ENCODE measurements at places on chromosomes 5 and 9.

DNA sequence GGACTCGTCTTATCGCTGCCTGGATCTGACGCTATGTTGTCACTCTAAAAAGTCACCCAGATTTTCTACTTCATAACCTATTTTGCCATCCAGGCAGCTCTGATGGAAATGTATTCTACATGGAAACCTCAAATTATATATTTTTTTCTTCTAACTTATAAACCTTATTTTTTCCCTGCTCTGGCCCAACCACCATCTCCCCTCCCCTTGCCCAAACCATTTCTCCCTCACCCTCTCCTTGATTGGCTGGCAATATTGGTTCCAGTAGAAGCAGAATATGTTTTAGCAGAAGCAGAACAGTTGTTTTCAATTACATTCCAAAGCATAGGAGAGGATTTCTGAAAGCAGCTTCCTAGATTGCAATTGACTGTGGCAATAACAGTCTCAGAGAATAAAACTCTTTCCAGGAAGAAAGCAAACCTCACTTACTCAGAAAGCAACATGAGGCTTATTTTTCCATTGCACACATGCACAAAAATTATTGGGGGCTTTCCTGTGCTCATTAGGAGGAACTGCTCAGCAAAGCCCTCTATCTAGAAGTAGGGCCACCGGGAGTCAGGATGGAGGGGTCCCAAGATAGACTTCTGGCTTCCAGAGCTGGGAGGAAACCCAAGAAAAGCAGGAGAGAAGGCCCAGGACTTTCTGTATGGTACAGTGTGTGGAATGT, 191.8 kb downstream of the ESM1 start:
- DNase-seq = no peak

DNA sequence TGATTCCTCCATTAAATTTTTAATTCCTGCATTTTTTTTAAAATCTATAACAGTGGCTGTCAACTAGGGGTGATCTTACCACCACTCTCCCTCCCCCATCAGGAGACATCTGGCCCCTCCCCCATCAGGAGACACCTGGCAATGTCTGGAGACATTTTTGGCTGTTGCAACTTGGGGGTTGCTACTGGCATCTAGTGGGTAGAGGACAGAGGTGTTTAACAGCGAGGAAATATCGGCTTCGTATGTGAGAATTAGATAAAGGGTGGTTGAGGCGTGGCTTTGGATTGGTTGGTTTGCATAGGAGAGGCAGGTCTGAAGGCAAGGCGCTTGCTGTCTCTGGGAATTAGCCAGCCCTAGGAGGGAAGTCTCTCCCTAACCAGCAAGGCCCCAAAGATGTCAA, 10.5 kb downstream of the CDHR2 start:
- no peak for DNase-seq

DNA sequence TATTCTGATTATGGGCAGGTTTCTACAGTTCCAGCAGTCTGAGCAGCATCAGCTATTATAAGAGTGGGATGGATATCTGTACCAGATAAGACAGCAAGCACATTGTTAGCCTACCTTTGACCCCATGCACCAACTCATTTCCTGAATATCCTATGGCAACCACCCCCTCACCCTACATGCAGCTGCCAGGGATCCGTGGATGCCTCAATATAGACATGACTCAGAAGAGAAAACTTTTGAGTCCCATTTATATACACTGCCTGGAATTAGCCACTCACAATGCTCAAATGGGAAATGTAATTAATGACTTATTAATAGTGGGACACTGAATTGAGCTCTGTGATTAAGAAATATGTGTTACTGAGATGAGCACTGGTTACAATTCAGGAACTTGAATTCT, 124.4 kb downstream of the SSBP2 start:
- no peak for DNase-seq

DNA sequence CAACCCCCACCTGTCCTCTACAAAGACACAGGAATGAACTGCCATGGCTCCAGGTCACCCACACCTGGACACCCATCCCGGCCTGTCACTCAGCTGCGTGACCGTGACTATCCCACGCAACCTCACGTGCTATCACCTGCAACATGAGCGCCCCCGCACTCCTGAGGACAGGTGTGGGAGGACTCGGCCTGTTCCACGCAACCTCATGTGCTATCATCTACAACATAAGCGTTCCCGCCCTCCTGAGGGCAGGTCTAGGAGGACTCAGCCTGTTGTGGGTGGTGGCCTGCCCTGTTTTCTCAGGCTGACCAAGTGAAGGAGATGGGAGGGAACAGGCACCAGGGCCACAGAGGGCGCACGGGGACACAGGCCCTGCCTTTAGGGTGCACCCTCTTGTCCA, 4.1 kb downstream of the QSOX2 start:
- no peak for DNase-seq

DNA sequence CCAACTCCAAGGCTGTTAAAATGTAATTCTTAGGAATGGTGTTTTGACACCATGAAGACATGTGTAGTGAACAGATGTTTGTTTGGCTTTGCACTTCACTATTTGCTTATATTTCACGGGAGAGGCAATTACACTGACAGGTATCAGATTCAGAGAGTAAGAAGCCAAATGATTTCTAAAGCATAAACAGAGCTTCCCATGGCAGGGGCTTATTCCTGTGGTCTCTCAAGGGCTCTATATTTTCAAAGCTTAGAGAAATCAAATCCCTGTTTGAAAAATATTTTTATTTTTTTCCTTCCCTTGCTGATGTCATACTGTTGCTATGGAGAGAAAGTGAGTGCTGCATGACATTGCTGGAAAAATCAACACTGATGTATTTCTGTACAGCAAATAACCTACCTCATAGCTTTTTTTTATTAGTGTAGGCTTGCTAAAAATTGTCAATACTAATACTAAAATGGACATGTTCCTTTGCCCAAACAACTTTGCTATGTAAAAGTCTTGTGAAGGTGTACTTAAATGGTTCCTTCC, 161.4 kb downstream of the GIN1 start:
- DNase-seq = no peak

- no peak for DNase-seq
Observed at GRCh38 chr9:76835571-76836283, 70.2 kb downstream of the PRUNE2 start.

- DNase-seq = no peak
Observed at GRCh38 chr5:9339206-9339818, 206.6 kb downstream of the SEMA5A start.

- no peak for DNase-seq
Observed at GRCh38 chr5:146441896-146442295, 5.2 kb upstream of the TCERG1 start.

DNA sequence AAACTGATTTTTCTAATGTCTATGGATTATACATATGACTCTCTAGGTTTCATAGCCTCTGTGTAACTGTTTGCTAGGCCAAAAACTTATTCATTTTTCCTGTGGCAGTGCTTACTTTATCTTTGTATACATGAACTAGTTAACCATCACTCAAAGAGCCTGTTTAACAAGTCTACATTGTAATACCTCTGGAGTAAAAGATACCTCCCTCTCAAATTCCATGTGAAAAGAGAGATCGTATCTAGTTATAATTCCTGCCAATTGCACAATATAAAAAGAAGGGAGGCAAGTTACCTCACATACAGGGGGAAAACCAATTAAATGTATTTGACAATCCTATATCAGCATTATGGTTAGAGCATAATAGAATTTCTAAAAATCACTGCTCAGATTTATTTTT, 271.9 kb upstream of the ST8SIA4 start:
- DNase-seq = no peak

GRCh38 chr9:133968428-133968827, 23.7 kb downstream of the VAV2 start:
- DNase-seq = no peak

DNA sequence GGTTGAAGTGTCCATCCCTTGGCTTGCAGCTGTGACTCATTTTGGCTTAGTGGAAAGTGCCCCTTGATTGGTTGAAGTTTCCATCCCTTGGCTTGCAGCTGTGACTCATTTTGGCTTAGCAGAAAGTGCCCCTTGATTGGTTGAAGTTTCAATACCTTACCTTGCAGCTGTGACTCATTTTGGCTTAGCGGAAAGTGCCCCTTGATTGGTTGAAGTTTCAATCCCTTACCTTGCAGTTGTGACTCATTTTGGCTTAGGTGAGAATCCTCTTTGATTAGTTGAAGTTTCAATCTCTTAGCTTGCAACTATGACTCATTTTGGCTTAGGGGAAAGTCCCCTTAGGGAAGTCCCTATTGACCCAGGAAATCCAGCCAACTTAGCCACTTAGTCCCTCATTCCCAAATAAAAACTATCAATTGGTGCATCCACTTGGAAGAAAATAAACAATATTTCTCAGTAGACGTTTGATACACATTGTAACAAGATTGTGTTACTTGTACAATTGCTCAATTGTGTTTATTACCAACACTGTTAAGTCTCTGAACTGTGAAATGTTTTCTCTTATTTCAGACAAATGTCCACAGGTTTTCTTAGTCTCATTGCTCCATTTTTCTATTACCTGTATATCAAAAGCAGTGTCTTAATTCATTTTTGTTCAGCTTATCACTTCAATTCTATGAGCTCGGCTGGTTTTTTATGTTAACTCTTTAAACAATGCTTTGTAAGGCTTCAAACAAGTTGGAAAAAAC, 2308.8 kb upstream of the ACO1 start:
- no peak for DNase-seq

DNA sequence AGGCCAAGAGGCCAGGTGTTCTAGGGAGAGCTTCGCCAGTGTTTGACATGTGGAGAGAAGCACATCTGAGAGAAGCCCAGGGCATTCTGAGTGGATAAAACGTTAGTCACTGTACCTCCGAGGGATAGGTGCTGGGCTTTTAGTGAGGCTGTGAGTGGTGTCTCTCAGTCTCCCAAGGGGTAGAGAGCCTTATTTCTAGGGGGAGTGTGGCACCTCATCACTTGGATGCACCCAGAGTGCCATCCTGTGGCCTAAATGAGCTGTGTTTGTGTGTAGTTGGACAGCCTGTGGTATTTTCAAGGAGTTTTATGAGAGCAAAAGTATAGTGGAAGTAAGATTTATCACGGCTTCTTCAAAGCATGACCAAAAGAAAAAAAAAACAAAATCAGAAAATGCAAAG, 1046.9 kb upstream of the WWC1 start:
- DNase-seq = no peak

DNA sequence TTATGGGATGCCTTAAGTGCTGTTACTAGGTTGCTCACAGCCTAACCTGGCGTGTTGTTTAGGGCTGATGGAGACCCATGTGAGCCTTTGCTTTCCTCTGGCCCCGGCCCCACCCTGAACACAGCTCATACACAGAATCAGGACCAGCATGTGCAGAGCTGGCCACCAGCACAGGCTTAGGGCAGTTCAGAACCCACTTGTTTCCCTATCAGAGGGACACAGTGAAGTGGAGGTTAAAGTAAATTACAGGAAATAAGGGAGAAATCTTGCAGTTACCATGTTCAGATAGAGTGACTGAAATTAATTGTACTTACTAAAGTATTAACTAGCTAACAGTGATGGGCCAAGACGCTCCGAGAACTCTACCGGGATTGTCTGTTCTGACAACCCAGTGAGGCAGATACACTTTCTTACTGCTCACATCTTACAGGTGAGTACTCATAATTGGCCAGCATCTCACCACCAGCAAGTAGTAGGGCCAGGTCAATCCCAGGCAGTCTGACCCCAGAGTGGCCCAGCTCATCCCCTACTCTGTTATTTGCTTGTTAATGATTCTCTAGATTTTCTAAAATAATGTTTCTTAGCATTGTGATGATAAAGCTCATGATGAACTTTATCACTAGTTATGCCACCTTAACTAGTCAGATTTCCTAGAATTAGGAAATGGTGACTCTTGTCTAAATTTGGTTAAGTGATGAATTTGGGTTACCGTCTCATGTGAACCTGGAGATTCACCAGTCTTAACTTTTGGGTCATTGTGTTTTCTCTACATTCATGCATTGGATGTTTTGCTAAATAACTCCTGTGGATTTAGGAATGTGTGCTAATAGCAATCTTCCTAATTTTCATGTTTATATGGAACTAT, 15.4 kb downstream of the CCT5 start:
- DNase-seq = no peak

DNA sequence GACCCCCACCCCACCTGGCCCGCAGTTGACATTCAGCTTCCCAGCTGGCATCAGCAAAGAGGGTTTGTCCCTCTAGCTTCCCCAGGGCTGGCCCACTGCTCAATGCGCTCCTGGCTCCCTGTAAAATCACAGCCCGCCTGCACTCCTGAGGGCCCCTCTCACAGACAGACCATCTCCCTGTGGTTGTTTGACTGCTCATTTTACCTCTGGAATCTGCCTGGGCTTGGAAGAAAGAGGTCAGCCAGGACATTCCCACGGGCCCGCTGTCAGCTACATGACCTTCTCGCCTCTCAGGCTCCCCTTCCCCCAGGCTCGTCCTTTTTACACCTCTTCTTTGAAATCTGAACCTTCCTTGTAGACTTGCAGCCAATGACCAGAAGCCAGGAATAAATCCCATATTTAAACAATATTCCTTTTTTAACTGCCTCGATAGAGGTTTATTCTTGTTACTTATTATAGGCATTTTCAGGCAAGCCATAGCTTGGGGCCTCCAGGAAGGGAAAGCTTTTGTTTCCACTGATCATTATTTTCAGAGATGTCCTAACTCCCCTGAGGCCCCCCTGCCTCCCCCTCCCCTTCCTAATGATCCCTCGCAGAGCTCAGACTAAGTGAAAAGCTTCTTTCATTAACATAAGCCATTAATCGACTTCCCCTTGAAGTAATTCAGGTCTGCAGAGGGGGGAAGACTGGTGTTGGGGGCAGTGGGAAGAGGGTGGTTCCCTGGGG, 76.3 kb upstream of the IQGAP2 start:
- no peak for DNase-seq

GRCh38 chr9:115364991-115365390, 247.0 kb upstream of the TNC start:
- DNase-seq = no peak

- DNase-seq = no peak
Observed at GRCh38 chr5:14545862-14546261, 35.7 kb upstream of the OTULINL start.

DNA sequence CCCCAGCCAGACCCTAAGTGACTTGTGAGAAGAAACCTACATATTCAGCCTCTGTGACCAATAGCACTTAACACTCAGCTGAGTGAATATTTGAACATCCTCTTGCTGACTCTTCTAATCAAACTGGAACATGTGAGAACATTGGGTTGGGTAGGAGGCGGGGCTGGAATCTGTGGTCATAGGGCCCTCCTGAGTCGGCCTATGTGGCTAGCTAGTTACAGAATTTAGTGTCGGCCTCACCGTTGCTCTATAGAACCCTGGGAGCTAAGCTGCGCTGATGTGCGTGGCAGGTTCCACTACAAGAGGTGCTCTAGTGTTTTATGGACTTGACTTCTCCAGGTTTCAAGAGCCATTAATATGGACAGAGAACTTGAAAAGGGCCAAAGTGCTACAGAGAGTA, 138.8 kb downstream of the DROSHA start:
- DNase-seq = no peak

- no peak for DNase-seq
Observed at GRCh38 chr9:96874947-96875460, 20.7 kb upstream of the ZNF782 start.

DNA sequence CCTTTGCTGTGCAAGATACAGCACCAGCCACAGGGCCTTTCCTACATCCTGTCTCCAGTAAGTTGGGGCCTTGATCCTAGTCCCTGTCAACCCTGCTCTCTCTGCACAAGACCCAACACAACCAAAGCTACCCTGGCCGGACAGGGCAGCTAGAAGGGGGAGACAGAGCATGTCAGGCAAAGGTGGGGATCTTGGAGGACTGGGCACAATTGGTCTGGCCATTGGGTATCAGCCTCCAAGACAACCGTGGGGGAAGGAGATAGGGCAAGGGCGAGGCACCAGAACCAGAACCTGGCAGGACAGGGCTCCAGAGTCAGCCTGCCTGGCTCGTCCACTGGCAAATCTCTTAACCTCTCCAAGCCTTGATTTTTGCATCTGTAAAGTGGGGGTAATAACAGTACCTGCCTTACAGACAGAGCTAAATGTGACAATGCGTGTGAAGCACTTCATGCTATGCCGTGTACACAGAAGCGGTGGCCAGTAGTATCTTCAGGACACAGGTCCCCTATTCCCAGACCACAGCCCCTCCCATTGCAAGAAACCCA, 51.6 kb upstream of the CDKN2AIPNL start:
- no peak for DNase-seq
